ENCODE measurements at places on chromosomes 6 and 20.

DNA sequence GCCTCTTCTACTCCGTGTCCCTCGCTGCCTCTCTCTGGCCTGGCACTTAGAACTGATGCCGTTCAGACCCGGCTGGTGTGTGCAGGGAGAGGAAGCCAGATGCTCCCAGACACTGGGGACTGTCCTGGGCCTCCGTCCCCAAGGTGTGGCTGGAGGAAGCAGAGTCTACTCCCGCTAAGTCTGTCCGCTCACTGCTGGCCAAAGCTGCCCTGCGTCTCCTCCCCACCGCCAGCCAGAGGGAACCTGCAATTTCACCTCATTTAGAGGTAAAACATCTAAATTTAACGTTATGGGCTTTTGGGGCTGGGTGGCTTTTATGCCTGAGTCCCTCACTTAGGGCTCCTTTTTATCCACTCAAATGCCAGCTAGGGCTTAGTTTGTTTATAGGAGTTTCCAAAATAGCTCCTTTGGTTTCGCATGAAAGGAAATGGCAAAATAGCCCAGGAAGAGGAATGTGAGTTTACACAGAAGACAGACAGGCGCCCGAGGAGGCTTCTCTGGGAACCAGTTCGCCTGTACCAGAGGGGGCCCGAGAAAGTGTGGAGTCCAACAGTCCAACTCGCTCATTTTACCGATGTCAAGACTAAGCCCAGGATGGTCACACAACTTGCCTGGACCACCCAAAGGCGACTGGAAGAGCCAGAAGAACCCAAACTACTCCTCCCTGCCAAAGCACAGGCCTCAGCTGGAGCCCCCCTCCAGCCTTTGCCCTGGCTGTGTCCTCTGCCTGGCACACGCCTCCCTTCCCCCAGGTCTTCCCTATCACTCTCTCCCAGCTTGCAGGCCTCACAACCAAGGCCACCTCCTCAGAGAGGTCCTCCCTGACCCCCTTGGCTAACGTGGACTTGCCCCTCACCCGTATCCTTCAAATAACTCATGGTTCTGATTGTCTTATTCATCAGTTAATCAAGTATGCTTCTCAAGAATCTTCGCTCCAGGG, 54.5 kb downstream of the RIPOR3 start:
- no peak for DNase-seq

DNA sequence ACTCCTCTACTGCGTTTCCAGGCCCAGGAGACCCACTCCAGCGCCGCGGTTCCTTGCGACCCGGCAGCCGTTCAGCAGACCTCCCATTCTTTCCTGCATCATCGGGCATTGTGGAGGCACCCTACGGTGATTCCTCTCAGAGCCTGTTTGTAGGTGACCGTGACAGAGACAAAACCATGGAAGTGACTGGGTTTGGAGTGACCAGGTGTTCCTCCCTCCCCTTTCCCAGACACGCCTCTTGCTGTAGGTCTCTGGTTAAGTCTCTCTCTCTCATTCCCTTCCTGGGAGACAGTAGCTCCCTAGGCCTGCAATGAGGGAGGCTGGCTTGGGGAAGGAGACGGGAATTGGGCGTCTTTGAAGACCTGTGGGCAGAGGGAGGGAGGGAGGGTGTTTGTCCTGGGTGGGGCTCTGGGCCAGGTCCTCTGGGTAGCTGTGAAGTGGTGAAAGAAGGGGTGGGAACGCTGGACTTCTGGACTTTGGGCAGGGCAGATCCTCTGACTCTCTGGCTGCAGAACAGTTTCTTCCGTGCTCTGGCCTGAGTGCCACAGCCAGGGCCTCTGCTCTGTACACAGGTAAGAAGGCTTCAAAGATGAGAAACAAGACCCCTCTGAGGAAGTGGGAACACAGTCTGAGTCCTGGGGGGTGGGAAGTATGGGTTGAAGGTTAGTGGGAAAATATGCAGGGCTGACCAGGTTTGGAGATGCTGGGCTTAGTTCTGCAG, 763 bp downstream of the KLC4 start:
- DNase-seq: no peak

DNA sequence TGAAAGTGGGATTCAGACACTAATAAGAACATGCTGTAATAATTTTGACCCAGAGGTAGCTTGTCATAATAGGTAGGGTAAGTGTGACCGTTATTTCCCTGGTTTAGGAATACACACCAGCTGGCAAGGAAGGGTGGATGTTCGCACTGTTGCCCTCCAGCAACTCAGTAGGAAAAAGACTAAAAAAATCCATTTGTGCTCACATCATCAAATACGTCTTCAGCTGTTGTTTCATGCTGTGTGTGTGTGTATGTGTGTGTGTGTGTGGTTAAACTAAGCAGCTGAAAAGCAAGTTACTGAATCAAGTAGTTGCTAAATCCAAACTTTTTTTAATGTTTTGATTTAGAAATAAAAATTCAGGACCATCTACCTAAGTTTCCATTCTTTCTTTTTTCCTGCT, 218.7 kb downstream of the TRDN start:
- no peak for DNase-seq

DNA sequence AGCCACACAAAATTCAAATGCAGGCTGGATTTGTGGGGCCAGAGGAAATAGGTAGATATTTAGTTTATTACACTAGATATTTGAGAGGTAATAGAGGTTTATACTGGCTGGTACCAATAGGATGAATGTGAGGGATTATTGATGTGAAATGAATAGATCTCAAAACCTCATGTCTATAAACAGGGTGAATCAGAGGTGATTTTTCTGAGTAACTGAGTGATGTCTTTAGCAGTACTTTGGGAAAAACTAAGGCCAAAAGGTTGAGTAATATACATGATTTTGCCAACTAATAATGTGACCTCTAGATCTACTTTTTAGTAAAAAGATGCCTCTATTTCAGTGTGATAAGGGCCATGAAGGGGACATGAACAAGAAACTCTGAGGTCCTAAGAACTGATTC, 86.8 kb downstream of the HAO1 start:
- DNase-seq: no peak

DNA sequence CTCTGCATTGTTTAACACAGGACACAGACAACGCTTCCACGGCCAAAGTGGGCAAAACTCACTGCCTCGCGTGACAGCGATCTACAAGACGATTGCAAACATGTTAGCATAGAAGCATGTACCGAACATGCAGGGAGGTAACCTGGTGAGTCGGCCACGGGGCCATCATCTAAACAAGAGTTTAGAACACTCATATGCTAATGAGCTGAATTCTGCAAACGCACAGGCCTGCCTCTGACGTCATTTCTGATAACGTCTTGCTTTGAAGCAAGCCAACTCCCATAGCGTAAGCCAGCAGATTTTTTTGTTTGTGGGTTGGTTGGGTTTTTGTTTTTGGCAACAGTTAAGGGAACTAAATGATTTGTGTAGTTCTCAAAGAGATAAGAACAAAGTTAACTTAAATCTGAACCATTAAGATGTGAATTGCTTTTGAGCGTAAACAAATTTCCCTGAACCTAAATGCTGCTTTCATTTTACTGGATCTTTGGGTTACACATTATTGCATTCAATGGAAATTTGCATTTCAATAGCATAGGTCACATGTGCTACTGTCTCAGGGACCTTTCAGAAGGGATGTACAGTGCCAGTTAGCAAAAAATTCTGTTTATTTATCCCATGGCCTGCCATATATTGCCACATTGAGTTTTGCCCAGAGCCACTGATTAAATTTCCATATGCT, 184.5 kb upstream of the PDE10A start:
- no peak for DNase-seq

DNA sequence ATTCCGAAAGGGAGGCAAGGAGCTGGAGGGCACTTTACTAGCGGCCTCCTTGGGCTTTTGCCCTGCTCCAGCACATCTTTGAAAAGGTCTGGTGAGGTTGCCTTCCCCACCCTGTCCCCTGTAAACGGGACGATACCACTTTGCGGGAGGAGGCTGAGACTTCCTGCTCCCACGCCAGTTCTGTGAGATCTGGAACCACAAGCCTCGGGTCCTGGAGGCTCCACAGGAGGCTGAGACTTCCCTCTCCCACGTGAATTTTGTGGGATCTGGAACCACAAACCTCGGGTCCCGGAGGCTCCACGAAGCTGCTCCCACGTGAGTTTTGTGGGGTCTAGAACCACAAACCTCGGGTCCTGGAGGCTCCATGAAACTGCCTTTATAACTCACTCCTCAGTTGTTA, 209.3 kb downstream of the DLL1 start:
- no peak for DNase-seq

GRCh38 chr20:9070304-9070703, 1.4 kb downstream of the PLCB4 start:
- no peak for DNase-seq

- DNase-seq: no peak
Observed at GRCh38 chr6:157302736-157303135, 20.6 kb downstream of the TMEM242 start.

DNA sequence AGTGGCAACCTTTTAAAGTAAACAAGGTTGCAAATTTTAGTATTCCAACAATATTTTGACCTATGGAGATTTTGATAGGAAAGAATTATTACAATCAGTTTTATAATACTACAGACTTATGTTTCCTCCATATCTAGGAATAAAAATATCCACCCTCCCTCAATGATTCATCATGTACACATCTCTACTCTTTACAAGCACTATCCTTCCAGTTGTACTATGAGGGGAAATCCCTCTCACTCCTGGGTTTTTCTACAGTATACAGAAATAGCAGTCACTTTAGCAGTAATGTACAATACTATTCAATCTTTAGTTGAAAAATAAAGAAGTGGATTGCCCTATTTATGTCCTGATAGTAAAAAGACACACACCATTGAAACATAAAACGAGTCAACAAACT, 46.3 kb upstream of the SCML4 start:
- no peak for DNase-seq

All from stimulated activated CD8-positive, alpha-beta memory T cell treated with anti-CD3 and anti-CD28 coated beads, Interleukin-15, amount 100 ng/mL, for 24 hours (primary cell).